Fibroblast of skin of abdomen (primary cell): ENCODE measurements at places on chromosomes 2 and 18.

- DNase-seq = no peak
Observed at GRCh38 chr2:101480764-101481163, 5.9 kb upstream of the RFX8 start.

GRCh38 chr2:20143263-20143662 is 81.7 kb downstream of the SDC1 start:
- DNase-seq = peak; percentile 52

DNA sequence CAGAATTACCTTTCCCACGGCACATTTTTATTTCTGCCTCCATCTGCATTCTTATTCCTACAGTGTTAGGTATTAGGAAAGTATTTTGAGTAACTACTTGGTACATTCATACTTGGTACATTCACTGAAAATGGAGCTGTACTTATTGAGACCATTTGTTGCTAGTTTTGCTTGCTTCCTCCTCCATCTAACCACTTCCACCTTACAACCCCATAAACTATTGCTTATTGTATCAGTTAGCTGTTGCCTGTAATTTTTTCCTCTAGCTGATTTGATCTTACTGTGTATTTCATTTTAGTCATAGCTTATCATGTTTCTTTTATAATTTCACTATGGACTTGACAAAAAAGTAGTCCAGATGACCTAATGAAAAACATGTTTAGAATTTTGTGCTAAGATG is 50.7 kb downstream of the AFTPH start:
- DNase-seq = no peak

GRCh38 chr2:105812180-105813044 is 67.7 kb downstream of the NCK2 start:
- DNase-seq = peak; percentile 57

- peak; percentile 94 for DNase-seq
Observed at GRCh38 chr2:174606336-174606735, 8.7 kb upstream of the WIPF1 start.

DNA sequence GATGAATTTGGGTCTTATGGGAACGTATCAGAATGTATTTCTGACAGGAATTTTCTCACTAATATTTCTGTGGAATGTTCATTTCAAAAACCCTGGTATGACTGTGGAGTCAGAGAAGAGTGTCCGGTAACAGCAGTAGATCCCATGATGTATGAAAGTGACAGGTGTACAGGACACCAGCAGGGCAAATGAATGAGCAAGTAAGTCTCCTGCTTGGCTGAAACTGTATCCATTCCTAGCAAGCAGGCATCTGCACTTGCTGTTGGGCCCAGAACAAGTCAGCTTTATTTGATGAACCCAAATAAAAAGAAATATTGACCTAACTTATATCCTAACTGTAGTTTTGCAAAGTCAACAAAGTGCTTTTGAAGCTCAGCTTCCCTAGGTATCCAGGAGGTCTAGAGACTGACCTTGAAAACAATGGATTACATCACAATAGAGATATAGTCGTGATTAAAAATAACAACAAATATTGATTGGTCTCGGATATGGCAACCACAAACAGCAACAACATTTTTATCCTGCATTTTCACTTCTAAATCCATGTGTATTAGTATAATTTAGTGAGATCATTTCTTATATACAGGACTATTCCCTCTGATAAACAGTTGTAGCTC is 37.6 kb downstream of the NXPH2 start:
- DNase-seq = no peak

GRCh38 chr2:64913357-64913869 is 75.8 kb upstream of the SLC1A4 start:
- no peak for DNase-seq

GRCh38 chr2:12737297-12737696 is 20.6 kb downstream of the TRIB2 start:
- DNase-seq = no peak

GRCh38 chr2:17976871-17977746 is 98.6 kb downstream of the KCNS3 start:
- peak; percentile 98 for DNase-seq

GRCh38 chr2:225366731-225367130 is 32.8 kb upstream of the NYAP2 start:
- DNase-seq = peak; percentile 3

DNA sequence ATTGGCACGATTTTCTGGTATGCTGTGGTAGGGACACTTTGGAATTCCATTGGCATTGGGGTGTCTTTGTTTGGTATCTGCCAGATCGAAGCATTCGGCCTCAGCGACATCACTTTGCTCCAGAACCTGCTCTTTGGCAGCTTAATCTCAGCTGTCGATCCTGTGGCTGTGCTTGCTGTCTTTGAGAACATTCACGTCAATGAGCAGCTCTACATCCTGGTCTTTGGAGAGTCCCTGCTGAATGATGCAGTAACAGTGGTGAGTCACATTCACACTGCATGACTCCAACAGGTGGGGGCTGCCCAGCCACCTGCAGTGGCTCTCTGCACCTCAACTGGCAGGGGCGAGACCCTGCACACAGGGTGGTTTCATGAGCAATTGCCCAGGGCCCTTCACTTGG is 38.4 kb downstream of the SLC9A2 start:
- no peak for DNase-seq

DNA sequence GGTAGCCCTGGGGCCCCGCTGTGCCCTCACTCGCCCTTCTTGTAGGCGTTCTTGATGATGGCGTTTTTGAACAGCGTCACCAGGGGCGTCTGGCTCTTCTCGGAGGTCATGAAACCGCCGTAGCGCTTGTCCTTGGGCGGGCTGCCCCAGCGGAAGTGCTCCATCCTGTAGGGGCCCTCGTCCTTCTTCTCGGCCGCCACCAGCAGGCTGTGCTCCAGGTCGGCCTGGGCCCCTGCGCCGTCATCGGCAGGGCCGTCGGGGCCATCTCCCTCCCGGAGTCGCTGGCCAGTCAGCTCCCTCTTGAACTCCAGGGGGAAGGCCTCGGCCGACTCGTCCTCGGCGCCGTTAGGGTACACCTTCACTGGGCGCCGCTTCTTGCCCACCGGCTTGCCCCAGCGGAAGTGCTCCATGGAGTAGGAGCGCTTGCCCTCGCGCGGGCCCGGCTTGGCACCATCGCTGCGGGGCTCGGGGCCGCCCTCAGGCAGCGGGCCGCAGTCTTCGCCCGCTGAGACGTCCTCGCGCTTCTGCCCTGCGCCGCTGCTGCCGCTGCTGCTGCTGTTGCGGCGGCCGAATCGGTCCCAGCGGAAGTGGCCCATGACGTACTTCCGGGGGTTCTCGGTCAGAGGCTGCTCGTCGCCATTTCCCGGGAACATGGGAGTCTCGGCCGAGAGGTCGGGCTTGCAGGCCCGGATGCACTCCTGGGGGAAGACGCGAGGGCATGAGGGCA is 7.2 kb downstream of the POMC start:
- DNase-seq = peak; percentile 69

DNA sequence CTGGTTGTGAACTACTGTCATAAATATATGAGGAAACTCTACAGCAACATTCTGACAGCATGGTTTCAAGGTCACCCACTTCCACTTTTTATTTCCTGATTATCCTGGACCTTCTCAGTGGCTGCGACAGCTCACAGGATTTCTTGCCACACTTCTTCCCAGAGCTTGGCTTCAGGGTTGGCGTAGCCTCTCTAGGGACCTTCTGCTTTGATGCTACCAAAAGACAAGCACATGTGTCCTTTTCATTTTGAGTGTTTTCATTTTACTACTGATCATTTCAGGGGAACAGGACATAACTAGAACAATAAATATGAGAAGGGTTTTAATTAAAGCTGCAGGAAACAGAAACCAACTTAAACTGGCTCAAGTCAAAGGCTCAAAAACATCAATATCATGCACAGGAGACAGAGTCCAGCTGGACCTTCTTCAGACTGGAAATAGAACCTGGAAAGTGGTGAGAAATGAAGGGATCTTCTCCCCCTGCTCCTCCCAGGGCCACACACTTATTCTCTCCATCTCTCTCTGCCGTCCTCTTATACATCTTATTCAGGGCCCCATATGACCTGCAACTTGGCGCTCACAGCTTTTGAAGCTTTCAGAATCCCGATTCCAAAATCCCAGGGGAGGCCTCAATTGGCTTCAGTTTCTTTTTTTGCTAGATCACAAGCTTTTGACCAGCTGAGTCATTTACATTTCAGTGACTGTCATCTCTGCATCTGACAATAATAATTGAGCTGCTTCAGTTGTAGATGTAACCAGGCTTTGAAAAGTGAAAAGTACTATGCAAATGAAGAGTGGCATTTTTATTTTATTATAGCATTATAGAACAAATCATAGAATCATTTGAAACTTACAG is 9.7 kb downstream of the VIT start:
- DNase-seq = no peak

- DNase-seq = no peak
Observed at GRCh38 chr2:141704541-141704940, 426.3 kb downstream of the LRP1B start.

DNA sequence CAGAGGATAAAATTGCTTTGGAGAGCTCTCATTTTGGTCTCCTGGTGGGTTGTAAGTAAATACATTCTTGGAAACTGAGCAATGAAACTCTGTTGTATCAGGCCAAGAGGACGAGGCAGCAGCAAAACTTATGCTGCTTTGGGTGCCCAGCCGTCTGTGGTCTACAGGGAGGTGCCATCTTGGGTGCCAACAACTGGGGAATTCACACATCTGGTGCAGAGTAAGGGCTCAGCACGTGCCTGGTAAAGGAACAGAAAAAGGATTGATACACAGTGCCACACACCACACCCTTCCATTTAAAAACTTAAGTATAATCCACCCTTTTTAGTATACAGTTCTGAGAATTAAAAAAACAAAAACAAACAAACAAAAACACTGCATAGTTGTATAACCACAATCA is 221.9 kb downstream of the TSN start:
- DNase-seq = no peak

GRCh38 chr18:715626-716025 is 3.2 kb upstream of the ENOSF1 start:
- DNase-seq = peak; percentile 70

GRCh38 chr18:48914581-48915251 is 36.0 kb downstream of the SMAD7 start:
- no peak for DNase-seq

DNA sequence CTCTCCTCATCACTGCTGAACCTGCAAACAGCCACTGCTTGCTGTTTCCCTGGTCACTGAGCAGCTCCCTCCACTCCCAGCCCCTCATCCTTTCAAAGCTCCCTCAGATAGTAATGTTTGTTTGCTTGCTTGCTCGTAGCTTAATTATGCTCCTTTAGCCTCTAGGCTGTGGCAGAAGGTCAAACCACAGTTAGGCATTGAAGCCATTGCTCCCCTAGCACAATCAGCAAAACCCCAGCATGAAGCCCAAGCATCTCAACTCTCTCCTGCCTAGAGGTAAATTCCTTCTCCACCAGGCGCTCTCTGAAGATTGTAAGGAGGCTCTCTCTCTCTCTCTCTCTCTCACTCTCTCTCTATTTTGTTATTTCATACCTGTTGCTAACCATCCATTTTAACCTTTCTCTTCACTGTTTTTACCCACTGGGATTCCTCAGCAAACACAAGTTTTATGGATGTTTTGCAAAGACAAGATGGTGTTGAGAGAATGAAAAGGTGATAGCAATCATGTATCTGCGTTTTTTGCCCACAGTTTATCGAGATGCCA is 135.9 kb upstream of the HNRNPA3 start:
- DNase-seq = no peak

- DNase-seq = peak; percentile 94
Observed at GRCh38 chr2:60484133-60484645, 69.3 kb downstream of the BCL11A start.

DNA sequence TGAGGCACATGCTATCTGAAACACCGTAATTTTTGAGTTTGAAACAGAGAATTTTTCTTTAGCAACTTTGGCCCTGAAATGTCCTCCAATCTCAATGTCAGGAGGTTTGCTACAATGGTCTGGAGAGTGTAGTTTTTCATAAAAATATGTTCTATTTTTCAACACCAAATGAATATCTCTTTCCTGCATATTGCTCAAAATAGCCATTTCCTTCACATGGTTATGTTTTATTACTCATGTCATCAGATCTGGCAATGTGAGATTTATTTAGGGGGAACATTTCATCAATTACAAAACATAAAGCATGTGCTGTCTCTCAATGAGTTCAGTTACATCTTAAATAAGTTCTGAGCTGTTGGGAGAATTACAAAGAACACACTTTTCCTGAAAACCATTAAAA is 871.9 kb upstream of the FSHR start:
- DNase-seq = no peak

DNA sequence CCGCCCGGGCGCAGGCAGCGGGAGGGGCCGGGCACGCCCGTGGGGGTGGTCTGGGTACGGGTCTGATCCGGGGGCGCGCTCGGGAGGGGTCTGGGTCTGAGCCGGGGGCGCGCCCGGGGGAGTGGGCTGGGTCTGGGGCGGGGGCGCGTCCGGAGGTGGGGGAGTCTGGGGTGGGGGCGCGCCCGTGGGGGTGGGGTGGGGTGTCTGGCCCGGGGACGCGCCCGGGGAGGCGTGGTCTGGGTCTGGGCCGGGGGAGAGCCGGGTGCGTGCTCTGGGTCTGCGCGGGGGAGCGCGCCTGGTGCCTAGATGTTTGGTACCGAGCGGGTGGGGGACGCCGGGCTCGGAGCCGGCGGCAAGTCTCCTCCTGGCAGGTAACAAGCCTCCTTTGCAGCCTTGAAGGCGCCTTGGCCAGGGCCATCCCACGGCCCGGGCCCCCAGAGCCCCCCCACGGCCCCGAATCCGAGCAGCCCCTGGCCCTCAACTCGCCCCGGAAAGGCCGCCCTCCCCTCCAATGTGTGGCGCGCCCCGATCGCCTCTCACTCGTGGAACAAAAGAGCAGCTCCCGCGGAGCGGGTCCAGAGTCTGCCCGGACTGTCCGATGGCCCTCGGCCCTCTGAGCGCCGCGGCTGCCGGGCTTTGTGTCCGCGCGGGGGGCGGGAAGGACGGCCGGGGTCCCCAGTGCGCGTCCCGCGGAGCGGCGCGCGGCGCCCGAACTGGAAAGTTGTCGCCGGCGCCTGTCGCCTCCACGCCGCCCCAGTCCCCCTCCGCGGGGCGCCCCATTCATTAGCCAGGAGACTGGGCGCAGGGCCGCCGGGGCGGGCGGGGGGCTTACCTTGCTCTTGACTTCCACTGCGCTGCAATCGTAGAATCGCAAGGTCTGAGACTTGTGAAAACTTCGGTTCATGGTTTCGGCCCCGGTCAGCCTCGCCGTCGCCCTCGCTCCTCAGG is 595 bp downstream of the PARD6G start:
- no peak for DNase-seq

DNA sequence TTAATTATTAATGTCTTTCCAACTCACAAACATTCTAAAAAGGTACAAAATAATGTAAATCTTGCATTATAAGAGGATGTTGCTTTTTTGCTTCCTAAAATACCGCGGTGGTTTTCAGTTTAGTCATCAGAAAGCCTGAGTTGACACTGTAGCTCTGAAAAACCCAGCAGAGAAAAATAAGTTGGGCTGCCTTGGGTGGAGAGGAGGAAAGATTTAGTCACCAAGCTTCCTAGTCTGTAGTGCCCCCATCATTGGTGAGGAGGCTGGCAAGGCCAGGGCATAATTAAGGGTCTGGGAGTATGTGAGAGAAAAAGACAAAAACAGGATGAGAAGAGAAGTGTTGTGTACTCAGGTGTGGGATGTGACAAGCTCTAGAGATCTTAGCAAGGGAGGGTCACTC is 5.7 kb downstream of the PTPRM start:
- DNase-seq = peak; percentile 37
